ENCODE measurements at places on chromosomes 12 and 14. TPM values are rescaled to one million over a fixed set of nuclear protein-coding genes. Genes with fewer than 3 reads are reported as not detected.

The MIP gene
- not detected for total RNA-seq

The KLRC4 gene
- total RNA-seq = not detected

DNA sequence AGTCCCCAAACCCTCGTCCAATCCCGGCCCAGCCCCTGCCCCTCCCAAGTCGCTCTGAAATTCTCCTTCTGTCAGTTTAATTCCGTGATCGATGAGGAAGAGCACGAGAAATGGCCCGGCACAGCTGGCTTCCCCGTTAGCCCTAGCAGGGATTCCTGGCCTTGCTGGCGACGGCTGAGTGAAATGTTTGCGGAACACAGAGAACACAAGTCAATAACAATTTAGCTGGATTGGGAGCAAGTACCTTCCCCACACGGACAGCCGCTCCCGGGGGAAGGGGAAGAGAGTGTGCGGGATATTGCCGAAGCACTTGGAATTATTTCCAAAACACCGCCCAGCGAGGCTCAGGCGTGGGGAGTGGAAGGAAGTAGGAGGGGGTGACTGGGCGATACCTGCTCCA lies 134.6 kb downstream of the RBM19 start:
- no peak for DNase-seq

- no peak for DNase-seq
Measured at GRCh38 chr14:85675957-85676356, 146.0 kb downstream of the FLRT2 start.

- DNase-seq = no peak
Measured at GRCh38 chr12:108381787-108382436, 42.8 kb upstream of the CMKLR1 start.

DNA sequence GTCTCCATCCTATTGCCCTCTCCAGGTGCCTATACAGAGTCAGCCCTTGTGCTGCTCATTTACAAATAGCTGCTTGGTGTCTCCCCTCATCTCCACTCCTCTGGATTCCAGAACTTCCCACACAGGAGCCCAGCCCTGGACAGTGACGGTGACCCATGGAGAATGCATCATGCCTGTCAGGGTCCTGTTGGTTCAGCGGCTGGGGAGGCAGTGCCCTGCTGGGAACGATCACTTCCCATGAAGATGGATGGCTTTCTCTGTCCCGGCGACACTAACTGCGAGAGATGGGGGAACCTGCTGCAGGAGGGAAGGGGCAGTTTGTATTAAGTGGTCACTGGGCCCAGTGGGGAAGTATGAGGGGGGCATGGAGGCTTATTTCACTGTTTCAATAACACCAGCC lies 395.0 kb upstream of the TBX3 start:
- no peak for DNase-seq

GRCh38 chr14:99475179-99475578 lies 5.5 kb downstream of the SETD3 start:
- DNase-seq = no peak

The TMBIM4 gene
- total RNA-seq = 74.5 TPM
